ENCODE measurements at places on chromosomes 12 and 14. TPM values are rescaled to one million over a fixed set of nuclear protein-coding genes. Genes with fewer than 3 reads are reported as not detected.
A peak's percentile ranks its signal among the peaks of the same experiment; 100 is the strongest.

Gene RAB5B
- total RNA-seq = 35.7 TPM

Gene NFYB
- total RNA-seq = 28.3 TPM

Gene TAS2R7
- not detected for total RNA-seq

Gene KRT82
- total RNA-seq = not detected

Gene VPS29
- 81.8 TPM for total RNA-seq

Gene LAG3
- 22.8 TPM for total RNA-seq

Gene CLEC4A
- 1.2 TPM for total RNA-seq

Gene ASB2
- total RNA-seq = 2.4 TPM

Gene NELL2
- total RNA-seq = 72.2 TPM

Gene PRICKLE1
- total RNA-seq = not detected

GRCh38 chr14:104135904-104136471 is 2.4 kb upstream of the KIF26A start:
- peaks cover 37% of the 10 kb centered on the region for H3K27me3 ChIP-seq
- H3K4me1 ChIP-seq = peaks cover 9% of the 10 kb centered on the region
- H3K36me3 ChIP-seq = no peaks in the 10 kb centered on the region

DNA sequence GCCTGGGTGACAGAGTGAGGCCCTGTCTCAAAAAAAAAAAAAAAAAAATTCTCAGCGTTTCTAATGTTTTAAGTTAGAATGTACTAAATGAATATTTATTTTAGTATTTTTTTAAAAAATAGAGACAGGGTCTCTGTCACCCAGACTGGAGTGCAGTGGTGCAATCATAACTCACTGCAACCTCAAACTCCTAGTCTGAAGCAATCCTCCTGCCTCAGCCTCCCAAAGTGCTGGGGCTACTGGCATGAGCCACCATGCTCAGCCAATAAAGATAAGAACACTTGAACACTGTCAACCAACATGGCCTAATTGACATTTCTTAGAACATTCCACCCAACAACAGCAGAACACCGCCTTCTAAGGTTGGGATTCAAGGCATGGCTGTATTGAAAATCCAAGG is 5.1 kb upstream of the DYNC1H1 start:
- no peaks in the 10 kb centered on the region for H3K27me3 ChIP-seq
- peaks cover 14% of the 10 kb centered on the region for H3K4me1 ChIP-seq
- H3K4me3 ChIP-seq = no peak overlapping the region
- no peaks in the 10 kb centered on the region for H3K36me3 ChIP-seq

DNA sequence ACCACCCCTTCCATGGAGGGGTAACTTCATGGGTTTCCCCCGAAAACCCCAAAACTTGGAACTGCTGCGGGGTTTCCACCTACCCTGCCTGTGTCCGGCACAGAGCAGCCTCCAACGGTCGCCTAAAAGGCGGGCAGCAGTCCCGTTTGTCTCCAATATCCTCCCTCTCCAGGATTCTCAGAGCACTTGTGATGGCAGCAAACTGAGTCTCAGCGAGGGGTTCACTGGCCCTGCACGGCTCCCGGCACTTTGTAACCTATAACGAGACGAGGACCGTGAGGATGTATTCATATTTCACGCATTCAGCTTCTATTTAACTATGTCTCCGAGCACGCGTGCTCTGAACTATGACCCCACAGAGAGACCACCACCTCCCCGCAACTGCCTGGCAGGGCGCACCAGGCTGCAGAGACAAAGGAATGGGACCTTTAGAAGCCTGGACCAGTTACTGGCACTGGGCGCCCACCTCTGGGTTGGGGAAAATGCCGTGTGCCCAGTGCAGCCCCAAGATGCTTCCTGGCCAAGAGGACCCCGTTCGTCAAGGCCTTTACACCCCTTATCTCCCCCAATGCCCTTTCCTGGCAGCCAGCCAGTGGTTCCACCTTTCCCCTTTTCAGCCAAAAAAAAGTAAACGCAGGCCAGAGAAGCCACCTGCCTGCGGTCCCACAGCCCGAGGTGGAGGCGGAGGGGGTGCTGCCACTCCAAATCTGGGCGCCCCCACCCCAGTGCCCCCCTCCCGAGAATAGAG is 173.1 kb upstream of the RTL1 start:
- H3K27ac ChIP-seq = no peak overlapping the region
- H3K36me3 ChIP-seq = no peaks in the 10 kb centered on the region
- H3K4me1 ChIP-seq = peaks cover 4% of the 10 kb centered on the region
- DNase-seq = no peak
- H3K27me3 ChIP-seq = peaks cover 35% of the 10 kb centered on the region
- no peak overlapping the region for H3K4me3 ChIP-seq

- H3K4me3 ChIP-seq = no peak overlapping the region
- H3K4me1 ChIP-seq = peaks cover 16% of the 10 kb centered on the region
- peak; percentile 37 for DNase-seq
- H3K27me3 ChIP-seq = peaks cover 7% of the 10 kb centered on the region
Observed at GRCh38 chr12:75738486-75738885, 227.1 kb upstream of the KRR1 start.

DNA sequence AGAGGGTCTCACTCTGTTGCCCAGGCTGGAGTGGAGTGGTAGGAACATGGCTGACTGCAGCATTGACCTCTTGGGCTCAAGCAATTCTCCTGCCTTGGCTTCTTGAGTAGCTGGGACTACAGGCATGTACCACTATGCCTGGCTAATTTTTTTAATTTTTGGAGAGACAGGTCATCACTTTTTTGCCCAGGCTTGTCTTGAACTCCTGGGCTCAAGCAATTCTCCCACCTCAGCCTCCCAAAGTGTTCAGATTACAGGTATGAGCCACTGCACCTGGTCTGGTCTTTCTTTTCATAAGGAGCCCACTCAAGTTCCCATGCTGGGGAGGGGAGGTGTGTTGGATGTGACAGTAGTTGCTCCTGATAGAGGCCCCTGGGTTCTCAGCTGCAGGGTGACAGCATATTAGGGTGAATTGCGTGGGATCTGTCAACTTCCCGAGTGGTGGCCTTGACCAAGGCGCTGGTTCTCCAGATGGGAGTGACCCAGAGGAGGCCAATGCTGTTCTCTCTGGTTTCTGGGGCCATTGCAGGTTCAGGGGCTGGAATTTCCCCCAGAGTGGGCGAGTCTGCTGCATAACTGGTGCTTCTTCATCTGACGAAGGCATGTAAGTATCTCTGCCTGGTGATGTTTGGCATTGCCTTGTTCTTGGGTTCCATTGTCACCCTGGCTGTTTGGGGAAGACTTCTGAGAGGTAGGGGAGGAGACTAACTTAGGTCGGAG is 52.4 kb upstream of the ESRRB start:
- no peak for DNase-seq
- no peak overlapping the region for H3K27ac ChIP-seq
- no peak overlapping the region for H3K4me3 ChIP-seq
- H3K36me3 ChIP-seq = no peaks in the 10 kb centered on the region
- no peaks in the 10 kb centered on the region for H3K4me1 ChIP-seq

- peaks cover 2% of the 10 kb centered on the region for H3K36me3 ChIP-seq
- H3K4me3 ChIP-seq = no peak overlapping the region
- no peaks in the 10 kb centered on the region for H3K27me3 ChIP-seq
- H3K4me1 ChIP-seq = peaks cover 38% of the 10 kb centered on the region
- no peak for DNase-seq
Observed at GRCh38 chr12:104536841-104537240, 80.1 kb downstream of the CHST11 start.

GRCh38 chr12:120763250-120763649 is 37.6 kb downstream of the ACADS start:
- DNase-seq = no peak
- H3K36me3 ChIP-seq = peaks cover 5% of the 10 kb centered on the region
- no peak overlapping the region for H3K4me3 ChIP-seq

- H3K4me1 ChIP-seq = no peaks in the 10 kb centered on the region
- no peaks in the 10 kb centered on the region for H3K36me3 ChIP-seq
- H3K4me3 ChIP-seq = no peak overlapping the region
- H3K27ac ChIP-seq = no peak overlapping the region
- H3K27me3 ChIP-seq = peaks cover 4% of the 10 kb centered on the region
Observed at GRCh38 chr14:53875324-53875897, 81.2 kb downstream of the BMP4 start.
